Chondrocyte (in vitro differentiated cells): ENCODE measurements at places on chromosomes 6 and 20. TPM values are rescaled to one million over a fixed set of nuclear protein-coding genes. Genes with fewer than 3 reads are reported as not detected.
A peak's percentile ranks its signal among the peaks of the same experiment; 100 is the strongest.

The SAMD5 gene
- 9.2 to 23.9 TPM (median 9.4 TPM) in 3 replicates for total RNA-seq

The CTSZ gene
- 19.5 to 101 TPM (median 99.4 TPM) in 3 replicates for total RNA-seq

The PPP2R5D gene
- 34.0 to 40.4 TPM (median 39.3 TPM) in 3 replicates for total RNA-seq

The FAM83B gene
- 0.22 TPM in 1 of 3 replicates, not detected in the others for total RNA-seq

The KIAA1755 gene
- 17.6 to 18.8 TPM (median 17.8 TPM) in 3 replicates for total RNA-seq

The MOCS1 gene
- 13.3 to 36.6 TPM (median 35.2 TPM) in 3 replicates for total RNA-seq

The CRISP2 gene
- not detected in 3 replicates for total RNA-seq

The CENPW gene
- total RNA-seq = 11.5 to 17.0 TPM (median 12.1 TPM) in 3 replicates

DNA sequence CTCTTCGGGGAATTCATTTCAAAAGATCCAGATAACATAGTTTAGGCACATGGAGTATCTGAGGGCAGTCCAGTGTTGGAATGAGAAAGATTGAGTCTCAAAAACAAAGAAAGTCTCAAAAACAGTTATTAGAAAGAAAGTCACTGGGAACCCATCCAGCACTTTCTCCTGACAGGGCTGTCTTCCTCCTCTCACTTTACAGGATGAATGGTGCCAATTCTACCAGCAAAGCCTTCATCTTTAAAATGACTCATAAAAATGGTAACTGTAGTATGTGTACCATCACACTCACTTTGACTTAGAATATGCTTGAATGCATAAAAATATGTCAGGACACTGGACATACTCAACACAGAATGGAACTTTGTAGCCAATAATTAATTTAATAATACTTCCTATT, 71.3 kb downstream of the SLC22A3 start:
- DNase-seq = no peak
- H3K4me3 ChIP-seq = no peak overlapping the region
- H3K4me1 ChIP-seq = no peaks in the 10 kb centered on the region
- no peaks in the 10 kb centered on the region for H3K36me3 ChIP-seq

DNA sequence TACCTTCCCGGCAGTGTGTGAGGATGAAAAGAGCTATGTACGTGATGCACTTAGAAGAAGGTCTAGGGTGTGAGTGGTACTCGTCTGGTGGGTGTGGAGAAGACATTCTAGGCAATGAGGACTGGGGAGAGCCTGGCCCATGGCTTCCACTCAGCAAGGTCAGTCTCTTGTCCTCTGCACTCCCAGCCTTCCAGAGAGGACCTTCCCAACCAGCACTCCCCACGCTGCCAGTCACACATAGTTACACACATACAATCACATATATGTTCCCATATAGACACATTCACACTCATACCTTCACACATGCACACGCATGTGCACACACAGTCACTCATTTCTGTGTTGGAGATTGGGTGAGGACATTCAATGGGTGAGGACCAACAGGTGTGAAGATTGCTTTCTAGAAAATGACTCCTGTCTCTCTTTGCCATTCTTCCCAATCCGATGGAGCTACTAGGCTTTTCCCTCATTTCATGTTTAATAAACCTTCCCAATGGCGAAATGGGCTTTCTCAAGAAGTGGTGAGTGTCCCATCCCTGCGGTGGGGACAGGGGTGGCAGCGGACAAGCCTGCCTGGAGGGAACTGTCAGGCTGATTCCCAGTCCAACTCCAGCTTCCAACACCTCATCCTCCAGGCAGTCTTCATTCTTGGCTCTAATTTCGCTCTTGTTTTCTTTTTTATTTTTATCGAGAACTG, 30.4 kb downstream of the SRSF3 start:
- no peaks in the 10 kb centered on the region for H3K27me3 ChIP-seq
- H3K4me1 ChIP-seq = peaks cover 41% of the 10 kb centered on the region
- peak overlapping the region; percentile 55 for H3K27ac ChIP-seq

DNA sequence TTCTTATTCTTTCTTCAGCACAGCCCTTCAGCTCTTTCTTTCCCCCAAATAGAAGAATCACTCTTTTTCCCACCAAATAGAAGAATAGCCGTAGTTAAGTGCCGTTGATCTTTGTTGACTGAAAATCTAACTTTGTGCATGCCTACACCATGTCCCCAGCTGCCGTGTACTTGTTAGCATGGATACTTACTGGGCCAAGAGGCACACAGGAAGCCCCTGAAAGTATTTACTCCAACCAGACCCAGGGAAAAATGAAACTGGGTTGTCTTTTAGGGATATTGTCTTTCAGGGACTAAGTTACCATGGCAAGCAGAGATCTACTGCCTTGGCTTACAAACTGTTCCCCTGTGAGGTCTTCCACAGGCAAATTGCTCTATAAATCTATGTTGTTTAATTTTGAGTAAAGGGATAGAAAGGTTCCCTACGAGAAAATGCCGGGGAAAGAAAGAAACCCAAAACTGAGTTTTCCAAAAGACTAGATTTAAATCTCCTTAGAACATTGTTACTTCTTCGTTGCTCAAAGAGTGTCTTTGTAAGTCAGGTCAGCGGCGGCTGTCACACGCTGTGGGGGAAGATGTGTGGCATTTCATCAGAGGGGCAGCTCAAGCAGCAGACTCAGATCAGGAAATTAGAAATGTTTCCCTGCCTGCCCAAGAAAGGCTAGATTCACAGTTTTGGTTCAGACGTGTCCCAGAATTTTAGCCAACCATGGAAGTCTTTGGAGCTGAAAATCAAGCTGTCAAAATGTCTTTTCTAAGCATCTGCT, 188.2 kb upstream of the PRND start:
- H3K27ac ChIP-seq = no peak overlapping the region
- H3K27me3 ChIP-seq = peaks cover 30% of the 10 kb centered on the region
- H3K4me1 ChIP-seq = no peaks in the 10 kb centered on the region
- H3K36me3 ChIP-seq = no peaks in the 10 kb centered on the region
- no peak overlapping the region for H3K4me3 ChIP-seq

- no peaks in the 10 kb centered on the region for H3K4me1 ChIP-seq
- DNase-seq = no peak
- H3K4me3 ChIP-seq = no peak overlapping the region
Observed at GRCh38 chr20:63503524-63503923, 4.6 kb upstream of the EEF1A2 start.

- no peak overlapping the region for H3K27ac ChIP-seq
- no peaks in the 10 kb centered on the region for H3K4me1 ChIP-seq
- H3K36me3 ChIP-seq = no peaks in the 10 kb centered on the region
- H3K27me3 ChIP-seq = peaks cover 3% of the 10 kb centered on the region
- H3K4me3 ChIP-seq = no peak overlapping the region
Observed at GRCh38 chr6:146336191-146336590, 207.4 kb upstream of the RAB32 start.

GRCh38 chr20:38466983-38467382, 5.7 kb upstream of the RALGAPB start:
- no peak overlapping the region for H3K27ac ChIP-seq
- peaks cover 3% of the 10 kb centered on the region for H3K27me3 ChIP-seq
- no peak for DNase-seq
- H3K4me3 ChIP-seq = no peak overlapping the region
- peaks cover 3% of the 10 kb centered on the region for H3K4me1 ChIP-seq

DNA sequence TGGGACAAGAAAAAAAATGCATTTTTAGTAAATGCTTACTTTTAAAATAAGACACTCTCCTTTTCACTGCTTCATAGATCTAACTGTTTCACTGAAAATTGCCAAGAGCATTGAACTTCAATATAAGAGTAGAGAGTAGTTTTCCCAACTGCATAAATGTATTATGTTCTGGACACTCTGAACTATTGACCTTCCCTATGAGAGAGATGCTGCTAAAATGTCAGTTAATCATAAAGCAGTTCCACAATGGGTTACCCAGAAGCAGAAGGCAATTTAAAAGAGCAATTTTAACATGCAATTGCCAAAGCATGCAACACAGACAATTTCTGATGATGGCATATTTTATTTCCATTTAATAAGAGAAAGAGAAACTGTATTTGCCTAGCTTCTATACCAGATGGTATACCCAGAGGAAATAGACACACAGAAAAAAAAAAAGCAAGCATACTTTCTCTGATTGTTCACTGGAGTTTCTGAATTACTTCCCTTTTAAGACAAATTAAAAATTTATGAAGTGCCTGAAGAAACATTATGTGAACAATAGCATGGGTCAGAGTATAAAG, 279.1 kb upstream of the THEMIS start:
- peaks cover 14% of the 10 kb centered on the region for H3K4me1 ChIP-seq
- H3K27ac ChIP-seq = no peak overlapping the region
- no peak overlapping the region for H3K4me3 ChIP-seq
- no peaks in the 10 kb centered on the region for H3K27me3 ChIP-seq
- peaks cover 1% of the 10 kb centered on the region for H3K36me3 ChIP-seq

DNA sequence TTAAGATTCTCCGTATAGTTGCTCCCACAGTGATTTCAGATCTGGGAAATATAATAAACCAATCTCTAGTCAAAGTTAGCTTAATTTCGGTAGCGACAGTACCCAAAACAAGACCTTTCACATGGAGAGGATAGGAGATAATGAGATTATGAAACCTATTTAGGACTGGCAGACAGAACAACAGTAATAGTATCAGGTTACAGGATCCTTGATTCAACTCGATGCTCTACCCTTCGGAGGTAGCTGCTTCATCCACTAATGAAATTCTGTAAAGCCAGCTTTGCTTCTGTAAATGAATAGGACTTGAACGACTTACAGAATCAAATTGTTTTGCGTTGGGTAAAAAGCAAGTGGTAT, 534 bp upstream of the AKIRIN2 start:
- H3K4me3 ChIP-seq = peak overlapping the region; percentile 95
- no peak for DNase-seq
- H3K27ac ChIP-seq = peak overlapping the region; percentile 97

- no peak overlapping the region for H3K4me3 ChIP-seq
- no peaks in the 10 kb centered on the region for H3K4me1 ChIP-seq
- no peak overlapping the region for H3K27ac ChIP-seq
- peaks cover 6% of the 10 kb centered on the region for H3K27me3 ChIP-seq
Observed at GRCh38 chr6:12733876-12734275, 17.3 kb downstream of the PHACTR1 start.
